Occipital lobe (tissue), 3 donors: ENCODE measurements at places on chromosomes 2 and 18. TPM values are rescaled to one million over a fixed set of nuclear protein-coding genes. Genes with fewer than 3 reads are reported as not detected.

GRCh38 chr2:64467096-64467843, 13.3 kb downstream of the LGALSL start:
- DNase-seq = no peak

- DNase-seq = no peak
These were observed 118.5 kb downstream of the MYCN start for GRCh38 chr2:16058747-16059358.

DNA sequence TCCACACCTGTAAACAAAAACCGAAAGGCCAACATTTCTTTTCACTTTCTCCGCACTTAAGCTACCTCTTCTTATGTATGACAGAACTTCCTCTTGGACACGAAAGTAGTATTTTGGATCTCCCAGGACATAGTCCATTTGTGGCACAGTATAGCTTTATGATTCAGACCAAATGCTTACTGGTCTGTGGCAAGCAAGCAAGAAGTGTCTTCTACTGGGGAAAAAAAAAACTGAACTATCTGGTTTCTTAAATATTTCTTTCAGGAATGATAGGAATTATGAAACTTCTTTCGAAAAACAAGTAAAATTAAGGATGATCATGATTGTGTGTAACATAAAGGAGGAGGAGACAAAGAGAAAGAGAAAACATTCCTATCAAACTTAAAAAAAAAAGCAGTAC, 33.6 kb downstream of the SRBD1 start:
- DNase-seq = no peak

DNA sequence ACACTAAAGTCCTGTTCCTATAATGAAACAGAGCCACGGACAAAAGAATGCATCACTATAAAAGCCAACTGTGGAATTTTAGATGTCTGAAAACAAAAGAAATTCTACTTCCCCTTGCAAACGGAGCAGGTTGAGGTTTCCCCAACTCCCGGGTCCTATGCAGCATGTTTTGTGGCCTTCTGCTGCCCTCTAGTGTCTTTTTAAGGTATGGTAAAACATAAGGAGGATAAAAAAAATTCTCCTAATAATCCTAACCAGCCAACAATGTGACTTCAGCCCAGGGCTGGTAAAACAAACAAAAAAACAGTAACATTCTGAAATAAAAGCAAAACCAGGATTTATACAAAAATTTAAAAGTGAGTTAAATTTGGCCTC, 539.5 kb downstream of the NRXN1 start:
- no peak for DNase-seq

DNA sequence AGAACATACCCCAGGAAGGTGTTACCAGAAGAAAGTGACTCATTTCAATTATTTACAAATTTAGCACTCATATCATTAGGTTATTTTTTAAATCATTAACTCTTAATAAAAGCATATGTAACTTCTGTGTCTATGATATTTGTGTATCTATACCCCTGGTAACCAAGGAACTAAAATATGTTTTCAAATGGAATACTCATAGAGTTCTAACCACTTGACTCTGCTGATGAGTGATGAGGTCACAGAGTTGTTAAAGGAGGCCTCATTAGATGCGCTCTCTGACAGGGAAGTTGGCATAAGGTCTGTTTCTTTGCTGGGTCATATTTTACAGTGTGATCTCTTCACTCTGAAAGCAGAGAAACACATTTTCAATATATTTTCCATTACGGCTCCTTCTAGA, 73.4 kb downstream of the CCDC150 start:
- DNase-seq = no peak

GRCh38 chr2:161199912-161200701, 39.9 kb downstream of the TANK start:
- DNase-seq = no peak

DNA sequence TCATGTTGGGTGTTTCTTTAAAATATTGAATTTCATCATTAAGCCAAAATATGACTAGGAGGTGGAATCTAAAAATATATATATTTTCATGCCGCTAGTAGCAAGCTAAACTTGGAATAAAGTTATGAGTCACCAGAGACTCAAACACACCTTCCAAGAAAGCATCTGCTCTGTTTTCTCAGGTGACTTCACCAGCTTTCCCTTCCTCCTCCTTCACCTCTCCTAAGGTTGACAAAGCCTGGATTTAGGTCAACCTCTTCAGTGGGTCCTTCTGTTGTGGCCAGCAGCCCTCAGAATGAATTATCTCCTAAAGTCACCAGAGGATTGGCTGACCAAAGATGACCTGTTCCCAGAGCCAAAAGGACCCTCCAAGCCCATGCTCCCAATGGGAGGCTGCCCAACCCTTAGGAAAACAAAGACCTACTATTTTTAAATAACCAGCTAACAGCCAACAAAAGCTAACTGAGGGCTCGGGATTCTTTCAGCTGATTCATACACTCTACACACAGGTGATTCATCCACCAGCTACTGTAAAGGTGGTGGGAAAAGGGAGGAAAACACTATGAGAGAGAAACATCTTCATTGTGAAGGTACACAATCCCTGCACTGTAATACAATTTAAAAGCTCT, 113.9 kb downstream of the MYO5B start:
- DNase-seq = no peak

The PLCL1 gene
- 26.0 TPM for total RNA-seq

The GALNT3 gene
- 5.3 TPM for total RNA-seq

DNA sequence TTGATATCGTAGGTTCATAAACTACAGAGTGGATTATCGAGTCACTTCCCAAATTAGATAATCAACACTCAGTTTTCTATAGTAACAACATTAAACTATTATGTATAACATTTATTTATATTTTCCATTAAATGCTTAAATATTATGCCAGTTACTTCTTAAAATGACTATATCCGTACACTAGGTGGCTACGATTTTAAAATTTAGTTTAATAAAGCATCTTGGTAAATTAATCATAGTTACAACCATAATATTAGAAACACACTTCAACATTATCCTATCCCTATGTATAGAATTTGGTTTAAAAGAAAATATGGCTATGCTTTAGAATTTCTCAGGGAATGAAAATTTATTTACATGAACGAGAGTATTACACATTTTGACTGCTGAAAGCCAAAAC, 80.3 kb downstream of the SLC25A12 start:
- no peak for DNase-seq

The RBM45 gene
- 31.2 TPM for total RNA-seq

GRCh38 chr2:173395567-173396351, 41.1 kb downstream of the CDCA7 start:
- no peak for DNase-seq

GRCh38 chr2:27890924-27891672, 569 bp downstream of the BABAM2 start:
- peak; percentile 22 for DNase-seq

DNA sequence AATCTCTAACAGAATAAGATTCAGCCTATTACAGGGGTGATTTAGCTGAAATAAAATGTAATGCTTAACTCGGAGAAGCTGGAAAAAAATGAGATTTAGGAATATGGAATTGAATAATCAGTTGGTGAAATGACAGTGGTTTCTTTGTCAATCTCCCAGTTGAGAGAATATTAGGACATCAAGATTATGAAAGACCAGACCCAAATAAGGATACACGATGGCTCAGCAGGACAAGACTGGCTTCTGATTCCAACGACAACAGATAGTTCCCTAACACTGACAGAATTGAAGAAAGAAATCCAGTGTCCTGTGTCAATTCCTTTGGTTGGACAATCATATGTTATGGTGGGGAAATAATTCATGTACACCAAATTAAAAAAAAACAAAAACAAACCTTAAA, 55.8 kb downstream of the HRH4 start:
- no peak for DNase-seq

The MPPE1 gene
- total RNA-seq = 17.6 TPM

DNA sequence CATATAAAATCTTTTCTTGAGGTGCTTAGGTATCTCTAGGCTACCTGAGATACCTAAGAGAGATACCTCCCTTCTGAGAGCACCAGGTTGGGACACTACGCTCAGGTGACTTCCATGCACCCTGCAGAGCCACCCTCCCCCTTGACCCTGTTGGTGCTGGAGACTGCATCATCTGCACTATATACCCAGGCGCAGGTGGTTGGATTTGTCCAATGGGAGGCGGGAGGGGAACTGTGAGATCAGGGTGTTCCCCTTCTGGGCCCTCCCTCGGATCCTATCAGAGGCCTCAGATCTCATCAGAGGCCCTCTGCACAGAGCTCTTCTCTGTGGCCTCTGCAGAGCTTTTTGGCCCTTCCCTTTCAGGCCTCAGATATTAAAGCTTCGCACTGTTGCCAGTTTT, 158.4 kb downstream of the SH3RF3 start:
- DNase-seq = no peak

DNA sequence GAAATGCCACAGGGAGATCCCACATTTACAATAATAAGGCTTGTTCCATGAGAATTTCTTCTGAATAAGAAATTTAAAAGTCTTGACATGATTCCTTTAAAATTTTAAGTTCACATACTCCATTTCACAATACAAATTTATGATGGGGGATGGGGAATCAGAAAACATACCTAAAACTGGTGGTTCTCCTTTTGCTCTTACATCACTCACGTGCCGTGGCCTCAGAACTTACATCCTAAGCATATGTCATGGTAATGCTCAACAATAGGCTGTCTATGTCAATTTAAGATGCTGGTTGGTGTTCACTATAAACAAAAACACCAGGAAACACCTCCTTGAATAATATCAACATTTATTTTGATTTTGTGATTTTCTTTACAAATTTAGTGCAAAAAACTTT, 12.8 kb downstream of the UPP2 start:
- DNase-seq = no peak

DNA sequence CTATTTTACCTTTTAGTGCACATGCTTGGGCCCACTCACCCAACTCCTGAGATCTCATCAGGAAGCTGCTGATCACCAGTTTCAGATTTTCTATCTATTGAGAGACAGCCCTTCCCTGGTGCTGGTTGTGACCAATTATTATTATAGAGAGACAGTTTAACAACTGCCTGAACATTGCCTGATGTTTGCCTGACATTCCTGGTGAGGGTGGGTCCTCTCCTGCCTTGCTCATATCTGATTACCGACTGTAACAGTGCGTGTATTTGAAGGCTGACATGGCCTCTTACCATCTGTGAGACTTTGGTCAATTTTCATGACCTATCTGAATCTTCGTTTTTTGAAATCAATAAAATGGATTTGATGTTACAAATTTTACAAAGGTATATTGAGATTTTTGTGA, 39.0 kb downstream of the FAM171B start:
- DNase-seq = no peak

DNA sequence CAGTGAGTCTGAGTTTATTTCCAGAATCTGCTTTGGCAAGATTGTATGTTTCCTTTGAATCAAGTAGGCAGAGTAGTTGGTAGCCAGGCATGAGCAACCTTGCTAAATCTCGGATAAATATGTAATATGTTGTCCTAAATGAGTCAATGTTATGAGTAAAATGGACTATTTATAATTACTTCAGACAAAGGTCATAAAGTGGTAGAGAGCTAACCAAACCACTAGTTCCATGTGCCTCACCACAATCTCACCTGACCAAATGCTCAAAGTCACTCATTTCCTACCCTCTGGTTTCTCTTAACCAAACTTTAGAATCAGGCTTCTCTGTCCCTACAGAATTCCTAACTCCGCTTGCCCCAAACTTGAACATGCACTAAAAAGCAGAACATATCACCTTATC, 261.2 kb upstream of the FSIP2 start:
- no peak for DNase-seq

DNA sequence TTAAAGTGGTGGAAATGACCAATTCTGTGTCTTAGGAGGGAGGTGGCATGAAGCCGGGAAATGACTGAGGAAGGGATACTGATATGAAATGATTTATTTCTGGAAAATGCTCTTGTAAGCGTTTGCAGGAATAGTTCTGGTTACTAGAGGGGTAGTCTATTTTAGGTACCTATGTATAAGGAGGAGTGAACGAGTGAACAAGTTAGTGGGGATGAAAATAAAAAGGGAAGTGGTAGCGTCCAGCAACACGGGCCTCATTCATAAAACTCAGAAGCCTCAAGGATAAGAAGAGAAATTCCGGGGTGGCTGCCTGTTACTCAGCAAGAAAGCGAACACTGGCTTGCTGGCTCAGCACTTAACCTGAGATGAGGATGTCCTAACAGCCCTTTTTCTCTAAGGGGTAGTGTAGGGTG, 303.3 kb downstream of the NCKAP5 start:
- DNase-seq = no peak

The AQP12B gene
- not detected for total RNA-seq
